ENCODE measurements at places on chromosomes 5 and 9. TPM values are rescaled to one million over a fixed set of nuclear protein-coding genes. Genes with fewer than 3 reads are reported as not detected.

The ATOX1 gene
- polyA plus RNA-seq: 145 TPM

The FAM221B gene
- polyA plus RNA-seq: not detected

The FIBCD1 gene
- not detected for polyA plus RNA-seq

DNA sequence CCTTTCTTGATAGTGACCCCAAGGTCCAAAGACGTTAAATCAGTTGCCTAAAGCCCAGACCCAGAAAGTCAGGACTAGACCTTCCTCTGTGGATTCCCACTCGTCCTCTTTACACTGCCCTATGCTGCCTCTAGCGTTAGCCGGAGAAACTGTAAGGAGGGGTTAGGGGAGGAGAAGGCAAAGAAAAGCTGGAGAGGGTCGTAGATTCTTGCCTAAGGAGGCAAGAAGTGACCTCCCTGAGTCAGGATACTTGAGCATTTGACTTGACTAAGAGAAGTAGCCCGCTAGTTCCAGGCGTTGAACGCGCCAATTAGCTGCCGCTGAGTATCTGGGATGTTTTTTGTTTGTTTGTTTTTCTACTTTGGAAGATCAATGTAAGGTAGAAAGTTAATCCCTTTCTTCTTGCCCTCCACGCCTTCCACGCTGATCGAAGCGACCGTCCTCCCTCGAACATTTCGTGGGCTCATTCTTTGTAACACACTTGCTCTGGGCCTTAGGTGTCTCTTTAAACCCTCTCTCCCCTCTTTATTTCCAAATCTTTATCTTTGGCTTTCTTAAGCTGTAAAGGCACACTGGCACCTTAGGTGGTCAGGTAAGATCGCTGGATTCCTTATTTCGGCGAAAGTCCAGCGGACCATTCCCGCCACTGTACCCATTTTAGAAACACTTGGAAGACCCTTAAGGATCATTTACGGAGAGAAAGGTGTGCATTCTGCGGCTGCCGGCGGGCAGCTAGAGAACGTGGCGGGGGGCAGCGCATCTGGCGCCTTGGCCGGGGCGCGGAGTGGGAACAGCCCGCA is 5.1 kb upstream of the RGMB start:
- DNase-seq: peak; percentile 3

- no peak for DNase-seq
Measured at GRCh38 chr5:26569929-26570258, 468.5 kb downstream of the CDH9 start.

- no peak for DNase-seq
Measured at GRCh38 chr9:8733131-8733954, 933.8 kb upstream of the DMAC1 start.

GRCh38 chr9:84835745-84836144 is 166.2 kb downstream of the NTRK2 start:
- DNase-seq: no peak

GRCh38 chr5:147565524-147565923 is 55.7 kb upstream of the DPYSL3 start:
- DNase-seq: no peak

- DNase-seq: no peak
Measured at GRCh38 chr9:26727471-26727870, 165.1 kb downstream of the CAAP1 start.

- no peak for DNase-seq
Measured at GRCh38 chr5:93280518-93280917, 300.5 kb downstream of the NR2F1-AS1 start.

Data from immature natural killer cell (primary cell).